ENCODE measurements at places on chromosomes 4 and X.

DNA sequence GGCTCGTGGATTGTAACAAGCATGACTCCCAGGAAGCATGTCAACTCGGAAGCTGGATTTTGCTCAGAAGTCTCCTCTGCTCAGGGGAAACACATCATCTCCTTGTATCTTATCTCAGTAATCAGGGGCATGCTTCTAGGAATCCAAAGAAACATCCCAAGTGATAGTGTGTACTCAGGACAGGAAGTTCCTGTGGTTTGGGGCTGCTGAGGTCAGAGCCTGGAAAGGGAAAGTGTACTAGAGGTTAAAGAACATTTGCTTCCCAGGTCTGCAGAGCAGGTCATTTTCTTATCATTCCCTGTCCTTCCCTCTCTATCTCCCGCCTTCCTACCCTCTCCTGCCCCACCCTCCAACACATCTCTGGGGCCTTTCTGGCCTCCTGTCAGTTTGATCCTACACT lies 38.8 kb downstream of the SLC34A2 start:
- no peak for DNase-seq

GRCh38 chr4:108601106-108601505 lies 19.3 kb upstream of the RPL34 start:
- DNase-seq = no peak

DNA sequence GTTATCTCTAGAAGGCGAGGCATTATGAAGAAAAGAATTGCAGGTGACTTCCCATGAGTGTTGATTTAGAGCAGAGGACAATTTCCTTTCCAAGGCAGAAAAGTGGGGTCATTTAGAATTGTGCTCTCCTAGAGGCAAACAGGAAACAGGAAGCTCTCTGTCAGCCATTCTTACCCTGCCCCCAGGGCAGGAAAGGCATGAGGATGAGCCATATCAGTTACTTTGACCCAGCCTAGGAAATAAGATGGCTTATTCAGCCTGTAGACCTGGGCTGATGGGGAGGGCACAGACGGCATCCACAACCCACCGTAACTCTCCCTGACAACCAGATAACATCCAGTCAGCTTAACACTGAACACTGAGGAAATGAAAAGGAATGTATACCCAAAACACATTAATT lies 88.8 kb upstream of the KDR start:
- no peak for DNase-seq

DNA sequence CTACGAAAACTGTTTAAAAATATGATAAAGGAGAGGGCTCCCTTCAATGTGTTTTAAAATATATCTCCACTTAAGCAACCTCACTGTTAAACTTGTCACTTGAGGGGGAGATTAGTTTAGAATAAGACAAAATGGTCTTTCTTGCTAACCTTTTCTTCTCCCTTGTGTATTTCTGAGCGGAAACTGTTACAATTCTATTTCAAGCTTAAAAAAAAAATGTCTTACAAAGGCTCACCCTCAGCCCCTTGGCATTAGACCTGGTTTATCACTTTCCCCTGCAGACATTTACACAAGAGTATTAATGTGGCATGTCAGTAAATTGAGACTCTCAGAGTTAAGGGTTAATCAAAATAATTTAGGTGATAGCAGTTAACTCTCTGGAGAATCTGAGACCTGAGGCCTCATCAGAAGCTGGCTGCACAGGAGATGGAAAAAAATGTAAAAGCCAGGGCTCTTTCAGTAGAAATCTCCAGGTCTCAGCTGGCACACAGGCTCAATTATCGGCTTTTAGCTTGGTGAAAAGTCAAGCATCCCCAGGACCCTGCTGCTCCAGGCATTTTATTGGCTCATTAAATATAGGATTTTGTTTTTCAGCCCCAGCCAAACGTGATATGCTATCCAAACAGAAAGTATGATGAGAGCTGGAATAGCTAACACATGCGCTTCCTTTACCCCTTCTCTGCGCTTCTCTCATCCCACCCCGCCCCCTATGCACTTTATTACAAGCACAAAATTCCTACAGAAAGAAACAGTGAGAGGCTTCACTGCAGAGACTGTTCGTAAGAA lies 130.5 kb downstream of the PPA2 start:
- DNase-seq = no peak

- no peak for DNase-seq
Observed at GRCh38 chr4:53545273-53545672, 46.0 kb downstream of the LNX1 start.

Measured in Right ventricle myocardium superior (tissue), 1 donor.